ENCODE measurements at places on chromosomes 6 and 20.

DNA sequence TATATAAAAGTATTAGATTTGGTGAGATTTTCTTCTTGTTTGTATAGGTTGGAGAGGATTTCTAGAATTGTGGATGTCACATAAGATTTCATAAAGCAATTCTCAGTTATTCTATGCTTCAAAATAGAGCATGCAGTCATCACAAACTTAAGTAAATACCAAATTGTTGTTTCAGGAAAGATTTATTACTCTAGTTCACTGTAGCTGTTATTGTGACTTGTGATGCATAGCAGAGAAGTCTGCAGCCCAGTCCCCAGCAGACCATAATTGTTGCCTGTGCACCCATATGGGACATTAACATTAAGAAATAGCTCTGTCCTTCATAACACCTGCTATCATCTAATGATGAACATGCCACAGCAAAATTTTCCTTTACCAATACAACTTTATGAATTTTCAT lies 228.0 kb upstream of the FAM83B start:
- no peak for DNase-seq

GRCh38 chr6:113363048-113363798 lies 493.9 kb upstream of the MARCKS start:
- no peak for DNase-seq

DNA sequence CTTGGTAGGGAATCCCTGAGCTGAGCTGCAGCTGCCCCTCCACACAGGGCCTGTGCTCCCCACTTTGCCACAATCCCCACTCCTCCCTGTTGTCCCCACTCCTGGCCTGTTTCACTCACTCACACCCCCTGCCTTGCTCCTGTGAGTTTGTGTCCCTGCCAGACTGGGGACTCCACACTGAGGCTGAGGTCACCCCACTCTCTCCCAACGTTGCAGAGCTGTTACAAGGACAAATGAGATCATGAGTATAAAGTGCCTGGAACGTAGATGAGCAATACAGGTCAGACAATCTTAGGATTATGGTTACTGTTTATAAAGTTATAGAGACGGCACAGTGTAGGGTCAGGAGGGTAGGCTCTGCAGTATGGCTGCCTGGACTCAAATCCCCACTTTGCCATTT lies 426.0 kb upstream of the SULF2 start:
- no peak for DNase-seq

GRCh38 chr20:14518648-14519047 lies 181.2 kb upstream of the FLRT3 start:
- no peak for DNase-seq

Measured in epithelial cell of prostate (primary cell).